ENCODE measurements at places on chromosomes 13 and 19. TPM values are rescaled to one million over a fixed set of nuclear protein-coding genes. Genes with fewer than 3 reads are reported as not detected.

The PSG1 gene
- polyA plus RNA-seq, result 0.19 TPM

The RNF225 gene
- 0.13 TPM for polyA plus RNA-seq

The FBXO27 gene
- polyA plus RNA-seq, result 5.0 TPM

DNA sequence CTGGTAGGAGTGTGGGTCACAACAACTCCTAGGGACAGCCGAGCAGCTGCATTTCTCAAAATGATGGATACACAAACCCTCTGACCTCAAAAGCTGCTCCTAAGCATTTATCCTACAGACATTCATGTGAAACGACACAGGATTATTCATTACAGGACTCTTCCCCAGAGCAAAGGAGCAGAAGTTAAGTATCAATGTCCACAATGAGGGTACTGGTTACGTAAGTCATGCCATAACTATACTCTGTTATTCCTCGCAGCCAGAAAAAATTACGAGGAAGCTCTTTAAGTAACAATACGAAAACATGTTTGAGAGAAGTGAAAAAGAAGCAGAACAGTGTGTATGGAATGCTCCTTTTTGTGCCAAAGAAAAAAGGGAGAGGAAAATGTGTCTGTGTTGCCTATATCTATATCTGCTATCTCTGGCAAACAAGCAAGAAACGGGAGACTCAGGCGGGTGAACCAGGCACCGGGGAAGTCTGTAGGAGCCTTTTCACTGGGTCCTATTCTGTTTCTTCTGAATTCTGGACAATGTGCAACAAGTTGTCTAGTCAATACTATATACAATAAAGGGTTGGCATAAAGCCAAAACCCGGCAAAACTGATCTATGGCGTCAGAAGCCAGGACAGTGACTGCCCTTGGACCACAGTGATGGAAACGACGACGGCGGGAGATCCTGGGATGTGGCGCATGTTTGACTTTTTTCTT lies 1.3 kb downstream of the ISOC2 start:
- H3K4me3 ChIP-seq, result peak overlapping the region; percentile 98
- H3K27ac ChIP-seq, result peak overlapping the region; percentile 91
- no peaks in the 10 kb centered on the region for H3K36me3 ChIP-seq
- peaks cover 18% of the 10 kb centered on the region for H3K4me1 ChIP-seq
- H3K27me3 ChIP-seq, result no peaks in the 10 kb centered on the region

- peaks cover 17% of the 10 kb centered on the region for H3K27me3 ChIP-seq
- no peak overlapping the region for H3K27ac ChIP-seq
- no peak for DNase-seq
- no peaks in the 10 kb centered on the region for H3K36me3 ChIP-seq
- no peak overlapping the region for H3K4me3 ChIP-seq
Measured at GRCh38 chr13:28467034-28467433, 27.9 kb downstream of the FLT1 start.

- no peaks in the 10 kb centered on the region for H3K36me3 ChIP-seq
- peaks cover 4% of the 10 kb centered on the region for H3K4me1 ChIP-seq
- no peak overlapping the region for H3K4me3 ChIP-seq
- no peak overlapping the region for H3K27ac ChIP-seq
- peaks cover 22% of the 10 kb centered on the region for H3K27me3 ChIP-seq
Measured at GRCh38 chr19:15555021-15555420, 46.7 kb downstream of the CYP4F22 start.

DNA sequence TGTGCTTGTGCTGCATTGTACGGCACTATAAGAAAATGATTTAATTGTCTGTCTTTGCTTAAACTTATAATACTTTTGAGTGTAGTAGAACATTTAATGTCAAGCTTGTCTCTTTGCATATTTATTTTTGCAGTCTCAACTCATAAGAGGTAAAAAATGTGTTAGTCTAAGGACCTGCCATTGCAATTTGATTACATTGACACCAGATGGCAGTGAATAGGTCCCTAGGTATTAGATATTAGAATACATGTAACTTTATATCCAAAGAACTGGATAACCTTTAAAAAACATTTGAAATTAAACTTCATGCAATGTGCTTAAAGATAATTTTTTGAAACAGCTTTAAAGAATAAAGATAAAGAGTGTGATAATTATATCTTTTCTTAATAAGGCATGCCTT lies 1421.3 kb downstream of the OLFM4 start:
- no peak overlapping the region for H3K4me3 ChIP-seq
- no peaks in the 10 kb centered on the region for H3K4me1 ChIP-seq
- no peaks in the 10 kb centered on the region for H3K36me3 ChIP-seq
